Right forelimb (tissue), 1 donor: ENCODE measurements at places on chromosomes 5 and 9.

- DNase-seq, result no peak
Observed at GRCh38 chr5:40619421-40619820, 60.3 kb upstream of the PTGER4 start.

DNA sequence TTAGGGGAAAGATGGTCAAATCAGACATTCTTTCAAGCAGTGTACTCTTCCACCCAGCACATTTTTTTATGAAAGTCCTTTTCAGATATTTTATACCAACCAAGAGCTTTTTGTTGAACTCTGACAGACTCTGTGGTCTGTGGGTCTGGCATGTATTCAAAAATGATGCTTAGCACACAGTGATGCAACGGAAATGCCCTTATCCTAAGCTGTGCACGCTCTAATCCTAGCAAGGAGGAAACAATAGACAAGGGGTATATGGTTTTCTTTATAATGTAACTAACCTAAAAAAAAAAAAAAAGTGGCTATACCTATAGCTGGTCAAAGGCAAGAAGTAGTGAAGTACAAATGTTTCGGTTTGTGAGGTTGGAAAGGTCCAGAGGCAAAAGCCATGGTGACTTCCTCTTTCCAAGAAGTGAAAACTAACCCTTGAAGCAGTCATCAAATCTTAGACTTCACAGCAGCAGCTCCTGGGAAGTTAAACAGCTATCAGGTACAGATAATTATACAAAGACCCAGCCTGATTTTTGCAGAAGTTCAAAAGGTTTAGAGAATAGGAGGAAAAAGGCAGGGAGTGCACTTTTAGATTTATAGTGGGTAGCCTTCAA lies 82.5 kb downstream of the SEMA6A start:
- no peak for DNase-seq

GRCh38 chr9:89889865-89890264 lies 285.1 kb downstream of the GADD45G start:
- DNase-seq, result no peak

DNA sequence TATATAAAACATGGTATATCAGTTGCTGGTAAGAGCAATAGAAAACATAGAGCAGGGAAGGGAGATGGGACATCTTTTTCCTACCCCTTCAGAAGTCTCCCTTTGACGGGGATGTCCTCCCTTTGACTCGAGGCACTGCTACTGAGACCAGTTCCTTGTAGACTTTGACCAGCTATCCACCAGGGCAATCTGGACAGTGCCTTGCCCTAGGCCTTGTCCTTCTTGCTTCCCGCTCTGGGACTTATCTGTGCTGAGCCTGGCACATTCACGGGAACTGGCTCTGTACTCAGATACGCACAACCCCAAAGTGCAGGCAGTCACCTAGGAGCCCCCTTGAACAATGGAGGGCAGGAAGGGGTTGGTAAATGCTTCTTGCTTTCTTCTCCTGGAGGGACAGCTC lies 116.6 kb upstream of the ANKH start:
- no peak for DNase-seq

DNA sequence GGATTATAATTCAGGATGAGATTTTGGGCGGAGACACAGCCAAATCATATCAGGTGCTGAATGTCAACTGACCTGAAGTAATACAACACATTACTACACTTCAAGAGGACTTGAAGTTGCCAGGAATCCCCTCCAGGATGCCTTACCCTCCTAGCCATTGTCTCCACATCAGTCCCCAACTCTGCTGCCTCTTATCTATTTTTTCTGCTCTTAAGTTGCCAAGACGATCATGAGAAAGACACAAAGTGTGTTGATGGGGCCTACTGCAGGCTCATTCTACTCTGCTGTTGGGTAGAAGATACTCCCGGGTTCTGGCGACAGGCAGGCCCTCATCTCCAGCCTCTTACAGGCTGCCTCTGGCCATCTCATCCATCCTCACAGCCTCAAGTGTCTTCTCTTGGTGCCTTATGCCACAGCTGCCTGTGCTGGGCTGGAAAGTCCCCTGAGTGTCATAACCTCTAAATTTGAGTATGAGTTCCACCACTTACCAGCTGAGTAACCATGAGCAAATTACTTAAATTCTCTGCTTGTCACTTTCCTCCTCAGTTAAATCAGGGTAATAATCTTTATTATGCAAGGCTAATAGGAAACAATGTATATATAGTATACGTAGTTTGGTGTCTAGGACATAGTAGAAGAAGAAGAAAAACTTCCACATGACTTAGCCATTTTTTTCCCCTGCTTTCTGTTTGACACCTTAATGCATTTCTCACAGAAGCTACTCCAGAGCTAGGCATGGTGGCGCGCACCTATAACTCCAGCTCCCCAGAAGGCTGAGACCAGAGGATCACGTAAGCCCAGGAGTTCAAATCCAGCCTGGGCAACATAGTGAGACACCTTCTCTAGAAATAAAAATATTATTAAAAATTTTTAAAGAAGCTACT lies 73.0 kb upstream of the SNX2 start:
- DNase-seq, result no peak

GRCh38 chr5:1537603-1538154 lies 13.9 kb upstream of the LPCAT1 start:
- peak; percentile 24 for DNase-seq

- DNase-seq, result no peak
Observed at GRCh38 chr5:270340-270739, 1.1 kb upstream of the PDCD6 start.

DNA sequence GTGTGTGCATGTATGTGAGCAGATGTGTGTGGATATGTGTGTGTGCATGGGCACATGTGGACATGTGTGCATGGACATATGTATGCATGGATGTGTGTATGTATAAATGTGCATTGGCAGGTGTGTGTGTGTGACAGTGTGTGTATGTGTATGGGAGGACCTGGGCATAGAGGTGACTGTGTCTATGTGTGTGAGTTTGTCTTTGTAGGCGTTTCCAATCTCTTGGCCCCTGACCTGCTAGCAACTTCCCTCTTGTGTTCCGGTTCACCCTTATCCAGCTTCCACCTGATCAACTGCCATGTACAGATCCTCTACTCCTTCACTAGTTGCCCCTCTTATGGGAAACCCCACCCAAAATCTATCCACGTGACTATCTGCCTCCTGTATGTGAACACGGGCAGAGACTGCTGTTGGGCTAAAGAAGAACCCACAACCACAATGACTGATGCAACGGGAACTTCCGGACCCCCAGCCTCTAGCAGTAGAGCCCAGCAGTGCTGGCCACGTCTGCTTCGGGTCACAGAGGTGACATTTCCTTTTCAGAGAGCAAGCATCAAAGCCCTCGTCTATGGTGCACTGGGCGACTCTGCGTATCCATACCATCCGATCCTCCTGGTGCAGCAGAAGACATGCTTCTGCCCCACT lies 24.9 kb upstream of the GADD45G start:
- no peak for DNase-seq

- peak; percentile 42 for DNase-seq
Observed at GRCh38 chr5:146877783-146878475, 628 bp downstream of the PPP2R2B start.

- no peak for DNase-seq
Observed at GRCh38 chr9:2271426-2271825, 256.3 kb downstream of the SMARCA2 start.

- peak; percentile 43 for DNase-seq
Observed at GRCh38 chr9:9214066-9214465, 1398.7 kb downstream of the PTPRD start.

- no peak for DNase-seq
Observed at GRCh38 chr9:86406366-86406765, 52.2 kb upstream of the TUT7 start.

- DNase-seq, result no peak
Observed at GRCh38 chr9:26603617-26604016, 289.0 kb downstream of the CAAP1 start.

DNA sequence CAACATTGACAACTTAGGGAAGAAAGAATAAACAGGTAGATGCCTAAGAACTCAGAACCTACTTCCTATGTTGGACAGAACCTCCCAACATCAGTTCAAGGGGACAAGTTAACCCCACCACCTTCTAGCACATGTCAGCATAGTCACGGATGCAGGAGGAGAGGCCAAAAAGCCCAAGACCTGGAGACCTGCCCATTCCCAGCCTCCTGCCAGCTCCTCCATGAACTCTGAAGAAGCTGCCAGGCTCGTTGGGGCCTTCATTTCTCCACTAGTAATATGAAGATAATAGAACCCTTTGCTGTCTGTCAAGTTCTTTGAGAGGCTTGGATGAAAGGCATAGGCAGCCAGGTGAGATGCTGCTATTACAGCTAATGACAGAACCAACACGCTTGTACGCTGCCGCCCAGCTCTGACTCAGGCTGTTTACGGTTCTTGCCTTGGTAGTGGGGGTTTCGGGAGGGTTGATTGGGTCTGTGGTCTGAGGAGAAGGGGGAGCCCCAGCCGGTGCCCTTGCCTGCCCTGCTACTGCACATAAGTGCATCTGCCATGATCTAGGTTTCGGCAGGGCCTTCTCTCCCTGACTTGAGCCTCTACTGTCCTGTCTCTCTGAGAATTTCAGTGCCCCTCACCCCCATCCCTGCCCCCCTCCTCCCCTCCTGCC lies 82.2 kb downstream of the NRG2 start:
- DNase-seq, result no peak

GRCh38 chr9:23044549-23044948 lies 597.9 kb downstream of the DMRTA1 start:
- no peak for DNase-seq

- DNase-seq, result no peak
Observed at GRCh38 chr9:116516456-116516855, 170.6 kb upstream of the TRIM32 start.

DNA sequence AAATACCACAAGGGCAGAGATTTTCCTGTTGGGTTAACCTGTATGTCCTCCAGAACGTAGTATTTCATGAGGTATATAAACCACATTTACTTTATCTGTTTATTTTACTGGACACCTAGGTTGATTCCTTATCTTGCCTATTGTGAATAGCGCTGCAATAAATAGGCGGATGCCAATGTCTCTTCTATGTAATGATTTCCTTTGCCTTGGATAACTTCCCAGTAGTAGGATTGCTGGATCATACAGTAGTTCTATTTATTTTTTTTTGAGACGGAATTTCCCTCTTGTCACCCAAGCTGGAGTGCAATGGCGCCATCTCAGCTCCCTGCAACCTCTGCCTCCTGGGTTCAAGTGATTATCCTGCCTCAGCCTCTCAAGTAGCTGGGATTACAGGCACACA lies 15.6 kb upstream of the TUT7 start:
- no peak for DNase-seq

GRCh38 chr9:121333950-121334773 lies 35.9 kb downstream of the STOM start:
- DNase-seq, result no peak

DNA sequence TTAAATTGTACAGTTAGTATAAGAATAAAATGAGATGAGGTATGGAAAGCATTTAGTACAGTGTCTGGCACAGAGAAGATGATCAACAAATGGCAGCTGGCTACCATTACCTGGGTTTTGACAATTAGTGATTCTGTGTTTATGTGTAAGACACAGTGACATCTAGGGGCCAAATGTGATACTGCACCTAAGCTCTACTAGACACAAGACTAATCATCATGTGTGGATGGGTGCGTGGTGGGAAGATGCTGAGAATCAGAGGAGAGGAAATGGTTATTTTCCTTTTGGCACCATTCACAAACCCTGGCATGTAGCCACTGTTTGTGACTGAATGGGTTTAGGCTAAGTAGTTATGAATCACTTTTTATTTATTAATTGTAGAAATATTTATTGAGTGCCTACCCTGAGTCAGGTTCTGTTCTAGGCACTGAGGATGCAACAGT lies 109.8 kb upstream of the TBC1D2 start:
- DNase-seq, result no peak

DNA sequence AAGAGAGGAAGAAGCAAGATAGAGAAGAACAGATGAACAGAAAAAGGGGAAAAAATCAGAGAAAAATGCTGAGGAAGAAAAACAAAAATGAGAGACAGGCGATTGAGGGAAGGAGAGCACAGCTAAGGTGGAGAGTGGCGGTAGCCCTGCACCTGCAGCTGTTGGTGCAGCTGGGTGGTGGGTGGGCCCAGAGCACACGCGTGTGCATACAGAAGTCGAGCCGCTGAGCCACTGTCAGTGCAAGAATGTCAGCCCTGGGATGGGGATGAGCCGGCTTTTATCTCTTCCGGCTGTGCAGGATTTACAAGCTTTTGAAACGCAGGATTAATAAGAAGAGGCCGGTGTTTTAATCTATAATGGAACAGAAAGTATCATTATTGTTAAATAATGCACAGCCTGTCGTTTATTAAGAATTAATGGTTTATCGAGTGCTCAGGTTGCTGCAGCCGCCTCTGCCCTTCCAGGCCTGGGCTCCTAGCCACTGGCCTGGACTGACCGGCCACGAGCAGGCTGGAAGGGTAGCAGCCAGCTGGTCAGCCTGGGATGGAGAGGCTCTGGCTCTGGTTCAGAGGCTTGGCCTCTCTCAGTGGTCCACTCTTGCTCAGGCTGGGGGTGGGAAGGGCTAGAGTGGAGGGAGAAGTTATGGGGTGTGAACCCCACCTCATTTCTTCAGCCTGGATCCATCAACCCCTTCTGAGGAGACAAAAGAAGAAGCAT lies 68.7 kb downstream of the PCDH1 start:
- DNase-seq, result no peak

GRCh38 chr5:168883281-168883741 lies 304.1 kb upstream of the PANK3 start:
- DNase-seq, result no peak

DNA sequence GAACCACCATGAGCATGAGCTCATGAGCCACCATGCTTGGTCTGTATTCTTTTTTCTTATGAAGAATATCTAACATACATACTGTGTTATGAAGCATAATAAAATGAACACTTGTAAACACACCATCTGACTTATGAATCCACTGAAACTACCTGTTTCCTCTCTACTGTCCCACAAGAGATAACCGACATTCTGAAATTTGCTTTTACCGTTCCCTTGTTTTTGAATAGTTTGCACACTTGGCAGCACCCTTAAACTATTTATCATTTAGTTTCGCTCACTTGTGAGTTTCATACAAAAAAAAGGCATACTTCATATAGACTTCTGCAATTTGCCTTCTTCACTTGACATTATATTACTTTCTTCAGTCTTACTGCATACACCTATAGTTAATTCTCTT lies 8.9 kb downstream of the LARS1 start:
- DNase-seq, result no peak

GRCh38 chr5:67904366-67904765 lies 311.2 kb upstream of the PIK3R1 start:
- no peak for DNase-seq

- DNase-seq, result no peak
Observed at GRCh38 chr5:149261246-149261645, 10.4 kb upstream of the AFAP1L1 start.

GRCh38 chr5:95609711-95610110 lies 10.2 kb upstream of the GPR150 start:
- no peak for DNase-seq

DNA sequence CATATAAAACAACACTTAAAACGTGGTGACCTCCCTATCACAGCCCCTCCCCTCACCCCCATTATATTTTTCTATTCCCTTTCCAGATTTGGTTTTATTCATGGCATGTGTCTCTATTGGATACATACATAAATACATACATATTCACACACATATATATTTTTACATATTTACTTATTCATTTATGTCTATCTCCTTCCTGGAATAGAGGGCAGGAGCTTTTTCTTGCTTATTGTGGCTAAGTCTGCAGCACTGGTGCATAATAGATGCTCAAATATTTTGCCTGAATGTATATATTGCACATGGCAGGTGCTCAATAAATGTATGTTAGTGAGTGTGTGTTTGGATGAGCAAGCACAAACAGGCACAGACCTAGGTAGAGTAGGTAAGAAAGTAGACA lies 2.5 kb downstream of the AGXT2 start:
- DNase-seq, result no peak
